ENCODE measurements at places on chromosomes 6 and 20. TPM values are rescaled to one million over a fixed set of nuclear protein-coding genes. Genes with fewer than 3 reads are reported as not detected.

FRK gene
- total RNA-seq, result 0.11 TPM

PLN gene
- total RNA-seq, result not detected

GRCh38 chr6:56293781-56294180, 46.4 kb upstream of the COL21A1 start:
- no peak for DNase-seq
- H3K4me1 ChIP-seq, result peaks cover 5% of the 10 kb centered on the region
- H3K27ac ChIP-seq, result no peak overlapping the region
- H3K36me3 ChIP-seq, result no peaks in the 10 kb centered on the region

PBOV1 gene
- not detected for total RNA-seq

WDR46 gene
- 54.5 TPM for total RNA-seq

- H3K27ac ChIP-seq, result no peak overlapping the region
- no peak overlapping the region for H3K4me3 ChIP-seq
- no peaks in the 10 kb centered on the region for H3K4me1 ChIP-seq
- no peak for DNase-seq
- no peaks in the 10 kb centered on the region for H3K36me3 ChIP-seq
Measured at GRCh38 chr6:2630891-2631571, 119.7 kb downstream of the MYLK4 start.

DNA sequence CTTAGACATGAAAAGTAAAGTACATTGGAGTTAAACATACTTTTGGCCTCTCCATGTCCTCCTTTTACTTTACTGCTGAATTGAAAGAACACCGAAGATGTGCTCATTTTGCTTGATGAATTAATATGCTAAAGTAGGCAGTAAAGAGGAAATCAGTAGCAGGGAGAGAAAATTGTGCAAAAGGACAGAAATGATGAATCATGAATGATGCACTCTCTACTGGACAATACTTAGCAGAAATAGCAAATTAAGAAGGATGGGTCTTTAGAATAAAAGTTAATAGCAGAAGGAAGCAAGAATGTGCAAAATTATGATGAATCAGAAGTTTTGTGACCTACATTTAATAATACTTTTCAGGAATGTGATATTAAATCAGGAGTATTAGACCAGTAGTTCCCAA, 8.4 kb upstream of the SPINT3 start:
- H3K4me3 ChIP-seq, result no peak overlapping the region
- no peak overlapping the region for H3K27ac ChIP-seq
- H3K27me3 ChIP-seq, result peaks cover 58% of the 10 kb centered on the region
- H3K36me3 ChIP-seq, result no peaks in the 10 kb centered on the region
- no peaks in the 10 kb centered on the region for H3K4me1 ChIP-seq
- DNase-seq, result no peak

MKKS gene
- total RNA-seq, result 21.1 TPM

DNA sequence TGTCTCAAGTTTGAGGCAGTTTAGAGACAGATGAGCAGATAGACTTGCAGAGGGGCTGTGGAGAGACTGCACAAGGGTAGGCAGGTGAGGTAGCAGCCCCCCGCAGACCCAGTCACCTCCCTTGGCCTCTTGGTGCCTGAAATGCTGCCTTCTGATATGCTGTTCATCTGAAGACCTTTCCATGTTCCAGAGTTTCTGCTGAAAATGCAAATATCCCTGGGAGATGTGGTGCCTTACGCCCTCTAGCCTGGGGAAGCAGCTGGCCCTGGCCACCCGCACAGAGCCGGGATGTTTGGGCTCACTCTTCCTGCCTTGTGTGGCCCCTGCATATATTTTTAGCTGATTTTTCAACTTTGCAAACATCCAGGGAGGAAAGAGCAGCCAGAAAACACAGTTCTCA, 51.4 kb downstream of the TMEM242 start:
- peaks cover 9% of the 10 kb centered on the region for H3K36me3 ChIP-seq
- DNase-seq, result no peak
- peaks cover 10% of the 10 kb centered on the region for H3K27me3 ChIP-seq

DNA sequence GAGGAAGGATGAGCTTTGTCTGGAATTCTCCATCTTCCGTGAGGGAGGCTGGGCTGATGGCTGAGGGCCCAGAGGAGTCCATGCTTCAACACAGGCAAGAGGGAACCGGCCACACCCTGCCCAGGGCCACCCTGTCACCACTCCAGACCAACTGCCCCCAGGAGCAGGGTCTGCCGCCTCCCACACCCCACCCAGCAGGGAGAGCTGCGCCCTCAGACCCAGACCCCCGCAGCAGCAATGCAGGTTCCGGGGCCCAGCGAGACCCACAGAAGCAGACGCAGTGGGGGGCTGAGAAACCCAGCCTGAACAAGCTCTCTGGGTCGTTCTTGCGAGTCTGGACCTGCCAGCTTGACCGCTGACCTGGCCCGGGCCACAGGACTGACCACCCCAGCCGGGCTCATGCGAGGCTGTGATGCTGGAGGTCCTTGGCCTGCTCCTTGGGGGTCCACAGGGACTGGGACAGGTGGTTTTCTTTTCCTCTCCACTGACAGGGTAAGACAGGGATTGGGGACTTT, 25.0 kb downstream of the FRMD1 start:
- no peaks in the 10 kb centered on the region for H3K27me3 ChIP-seq
- no peak overlapping the region for H3K4me3 ChIP-seq
- no peaks in the 10 kb centered on the region for H3K36me3 ChIP-seq
- no peak overlapping the region for H3K27ac ChIP-seq
- no peak for DNase-seq

DNA sequence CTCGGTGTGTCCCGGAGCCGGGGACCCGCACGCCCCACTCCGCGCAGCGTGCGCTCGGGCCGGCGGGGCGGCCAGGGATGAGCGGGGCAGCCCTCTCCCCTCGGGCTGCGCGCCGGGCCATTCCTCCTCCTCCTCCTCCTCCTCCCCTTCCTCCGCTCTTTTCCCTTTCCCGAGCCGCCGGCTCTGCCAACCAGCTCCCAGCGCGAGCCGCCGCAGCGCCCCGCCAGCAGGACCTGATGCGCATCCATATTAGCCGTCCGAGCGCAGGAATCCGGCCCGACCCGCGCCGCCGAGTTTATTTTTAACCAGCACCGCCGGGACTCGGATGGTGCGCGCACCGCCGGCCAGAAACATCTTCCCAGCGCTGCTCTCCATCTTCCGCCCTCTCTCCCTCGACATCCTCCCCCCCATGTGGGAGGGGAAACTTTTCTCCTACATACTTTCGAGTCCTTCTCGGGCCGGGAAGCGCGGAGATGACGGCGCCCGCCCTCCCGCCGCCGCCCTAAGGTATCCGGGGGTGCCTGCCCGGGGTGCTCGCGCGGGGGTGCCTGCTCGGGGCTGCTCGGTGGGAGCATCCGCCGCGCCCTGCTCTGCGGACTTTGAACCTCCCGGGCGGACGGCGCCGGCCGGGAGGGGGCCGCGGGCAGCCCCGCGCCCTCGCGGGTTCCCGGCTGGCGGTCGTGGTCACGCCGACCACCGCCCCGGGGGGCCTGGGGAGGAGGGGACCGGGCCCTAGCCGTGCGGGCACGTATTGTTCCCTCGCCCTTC, 619 bp downstream of the RREB1 start:
- H3K27me3 ChIP-seq, result peaks cover 32% of the 10 kb centered on the region
- peak; percentile 38 for DNase-seq
- H3K4me3 ChIP-seq, result peak overlapping the region; percentile 96
- peaks cover 39% of the 10 kb centered on the region for H3K4me1 ChIP-seq

DNA sequence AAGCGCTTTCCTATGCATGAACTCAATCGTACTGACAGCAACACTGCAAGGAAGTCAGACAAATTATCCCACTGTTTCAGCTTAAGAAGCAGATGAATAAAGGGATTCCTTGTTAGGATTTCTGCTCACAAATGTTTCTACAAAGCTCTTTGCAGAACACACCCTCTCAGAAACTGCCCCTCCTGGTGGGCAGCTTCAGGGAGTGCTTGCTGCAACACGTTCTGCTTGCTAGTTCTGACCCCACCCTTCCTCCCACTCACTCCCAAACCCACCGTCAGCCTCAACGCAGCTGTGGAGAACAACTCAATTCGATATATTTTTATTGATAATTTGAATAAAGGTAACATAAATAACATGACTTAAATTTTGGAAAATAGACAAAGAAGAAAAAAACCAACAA, 250.8 kb upstream of the PRDM1 start:
- no peaks in the 10 kb centered on the region for H3K36me3 ChIP-seq
- no peak overlapping the region for H3K4me3 ChIP-seq
- peak; percentile 37 for DNase-seq
- H3K27me3 ChIP-seq, result no peaks in the 10 kb centered on the region
- H3K27ac ChIP-seq, result no peak overlapping the region

- H3K4me1 ChIP-seq, result peaks cover 24% of the 10 kb centered on the region
- H3K4me3 ChIP-seq, result peak overlapping the region; percentile 59
- H3K27ac ChIP-seq, result no peak overlapping the region
Measured at GRCh38 chr6:27608916-27609883, 136.3 kb upstream of the ZNF184 start.

DNA sequence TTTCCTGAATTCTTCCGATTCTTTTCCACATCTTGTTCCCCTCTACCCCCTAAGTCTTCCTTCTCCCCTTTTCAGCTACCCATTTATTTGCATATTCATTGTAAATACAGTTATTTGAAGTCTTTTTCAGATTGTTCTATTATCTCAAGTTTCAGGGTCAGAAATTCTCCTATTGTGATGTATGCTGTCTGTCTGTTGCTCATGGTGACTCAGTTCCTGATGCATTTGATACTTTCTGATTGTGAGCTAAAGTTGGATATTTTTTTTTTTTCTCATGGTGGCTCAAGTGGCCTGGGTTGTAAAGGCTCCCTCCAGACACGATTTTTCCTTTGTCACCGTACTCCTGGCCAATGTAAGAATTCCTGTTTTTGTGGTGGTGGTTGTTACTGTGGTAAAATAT, 4.9 kb upstream of the PI16 start:
- H3K27me3 ChIP-seq, result no peaks in the 10 kb centered on the region
- H3K4me1 ChIP-seq, result no peaks in the 10 kb centered on the region
- no peaks in the 10 kb centered on the region for H3K36me3 ChIP-seq
- H3K4me3 ChIP-seq, result no peak overlapping the region

GRCh38 chr6:21024616-21025015, 490.4 kb downstream of the CDKAL1 start:
- no peak overlapping the region for H3K27ac ChIP-seq
- no peaks in the 10 kb centered on the region for H3K27me3 ChIP-seq
- no peak for DNase-seq
- no peak overlapping the region for H3K4me3 ChIP-seq
- peaks cover 16% of the 10 kb centered on the region for H3K4me1 ChIP-seq

- H3K27me3 ChIP-seq, result no peaks in the 10 kb centered on the region
- DNase-seq, result no peak
- no peak overlapping the region for H3K27ac ChIP-seq
- H3K36me3 ChIP-seq, result peaks cover 4% of the 10 kb centered on the region
- no peak overlapping the region for H3K4me3 ChIP-seq
Measured at GRCh38 chr6:135014353-135014832, 40.2 kb downstream of the HBS1L start.

GRCh38 chr20:35145141-35145564, 2.0 kb downstream of the EDEM2 start:
- H3K27me3 ChIP-seq, result peaks cover 11% of the 10 kb centered on the region
- peak overlapping the region; percentile 85 for H3K4me3 ChIP-seq
- peaks cover 31% of the 10 kb centered on the region for H3K4me1 ChIP-seq
- no peak for DNase-seq
- no peak overlapping the region for H3K27ac ChIP-seq
- peaks cover 2% of the 10 kb centered on the region for H3K36me3 ChIP-seq

- no peaks in the 10 kb centered on the region for H3K4me1 ChIP-seq
- H3K4me3 ChIP-seq, result no peak overlapping the region
- no peak for DNase-seq
- no peaks in the 10 kb centered on the region for H3K36me3 ChIP-seq
- no peak overlapping the region for H3K27ac ChIP-seq
- no peaks in the 10 kb centered on the region for H3K27me3 ChIP-seq
Measured at GRCh38 chr6:456358-456867, 64.9 kb downstream of the IRF4 start.

GRCh38 chr6:37630281-37630799, 67.3 kb downstream of the MDGA1 start:
- no peaks in the 10 kb centered on the region for H3K27me3 ChIP-seq
- no peaks in the 10 kb centered on the region for H3K36me3 ChIP-seq
- no peak overlapping the region for H3K27ac ChIP-seq
- no peak for DNase-seq
- H3K4me1 ChIP-seq, result peaks cover 5% of the 10 kb centered on the region

GRCh38 chr6:170363255-170363654, 56.7 kb downstream of the FAM120B start:
- H3K36me3 ChIP-seq, result peaks cover 6% of the 10 kb centered on the region
- H3K4me1 ChIP-seq, result peaks cover 10% of the 10 kb centered on the region
- no peak overlapping the region for H3K27ac ChIP-seq
- no peaks in the 10 kb centered on the region for H3K27me3 ChIP-seq
- no peak overlapping the region for H3K4me3 ChIP-seq

- H3K4me1 ChIP-seq, result no peaks in the 10 kb centered on the region
- H3K36me3 ChIP-seq, result no peaks in the 10 kb centered on the region
- no peak for DNase-seq
Measured at GRCh38 chr6:167398214-167399050, 73.5 kb downstream of the TTLL2 start.

TRIM39 gene
- 13.9 TPM for total RNA-seq

Measured in neural crest cell (in vitro differentiated cells).